ENCODE measurements at places on chromosomes 2 and 18.

- no peak for DNase-seq
Measured at GRCh38 chr2:134411279-134411827, 157.5 kb downstream of the MGAT5 start.

- DNase-seq = no peak
Measured at GRCh38 chr18:74517236-74517630, 17.1 kb upstream of the CNDP1 start.

- no peak for DNase-seq
Measured at GRCh38 chr2:23828986-23829385, 97.9 kb downstream of the ATAD2B start.

GRCh38 chr2:160289126-160289525, 89.1 kb upstream of the ITGB6 start:
- no peak for DNase-seq

DNA sequence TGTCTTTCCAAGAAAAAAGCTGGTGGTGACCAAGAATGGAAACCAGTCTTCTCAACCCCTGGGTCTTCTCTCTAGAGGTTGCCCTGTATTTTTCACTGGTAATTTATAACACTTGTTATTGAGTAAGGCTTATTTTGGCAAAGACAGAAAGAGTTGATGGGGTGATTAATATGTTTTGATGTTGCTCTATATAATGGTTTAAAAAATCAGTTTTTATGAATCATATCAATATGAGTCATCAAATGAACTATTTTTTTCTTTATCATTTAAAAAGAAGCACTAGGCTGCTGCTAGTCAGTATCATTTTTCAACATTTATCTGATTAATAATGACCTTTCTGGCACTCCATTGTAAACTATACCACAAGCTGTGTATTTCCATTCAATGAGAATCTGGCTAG, 1142.2 kb downstream of the LRP1B start:
- no peak for DNase-seq

DNA sequence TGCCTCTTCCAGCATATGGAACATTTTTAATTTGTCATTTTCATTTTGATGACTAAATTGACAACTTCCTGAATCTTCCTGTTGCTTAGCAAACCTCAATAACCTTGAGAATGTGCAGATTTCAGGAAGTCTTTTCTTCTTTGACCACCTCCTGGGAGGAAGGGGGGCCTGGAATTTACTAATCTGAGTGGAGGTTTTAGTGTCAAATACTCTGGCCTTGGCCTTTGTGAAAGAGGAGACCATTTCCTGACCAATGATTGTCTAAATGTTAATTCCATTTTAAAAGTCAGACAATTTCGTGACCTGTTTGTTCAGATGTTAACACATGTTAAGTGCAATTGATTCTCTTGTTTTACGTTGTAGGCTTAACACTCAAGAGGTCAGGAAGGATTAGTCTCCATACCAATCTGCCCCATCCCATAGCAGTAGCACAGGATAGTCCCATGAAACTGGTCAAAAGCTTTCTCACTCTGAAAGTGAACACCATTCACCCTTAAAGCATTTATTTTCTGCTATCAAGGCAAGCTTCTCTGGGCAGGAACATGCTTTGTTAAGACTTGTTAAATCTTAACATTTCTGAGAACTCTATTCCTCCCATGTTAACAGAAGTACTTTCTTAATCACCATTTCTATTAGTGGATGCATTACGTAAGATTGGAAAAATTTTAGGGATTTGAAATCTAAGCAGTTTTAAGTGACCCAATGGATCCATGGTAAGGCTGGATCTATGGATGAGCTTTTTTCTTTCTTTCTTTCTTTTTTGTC, 219.6 kb downstream of the RND3 start:
- DNase-seq = no peak

DNA sequence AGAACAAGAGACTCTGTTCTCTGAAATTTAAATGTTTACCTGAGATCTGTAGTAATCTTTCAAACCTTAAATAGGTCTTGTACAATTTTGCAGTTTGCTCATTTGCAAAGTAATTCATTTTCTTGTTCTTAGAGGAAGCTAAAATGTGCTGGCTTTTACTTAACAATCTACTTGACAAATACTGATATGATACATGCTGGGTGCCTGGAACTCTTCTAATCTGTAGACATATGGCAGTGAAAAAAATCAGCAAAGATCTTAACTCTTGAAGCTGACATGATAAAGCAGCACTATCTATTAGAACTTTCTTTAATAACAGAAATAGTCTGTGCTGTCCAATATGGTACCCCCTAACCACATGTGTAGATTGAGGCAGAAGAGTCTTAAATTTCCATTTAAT, 1352.8 kb upstream of the SLC39A10 start:
- DNase-seq = no peak

DNA sequence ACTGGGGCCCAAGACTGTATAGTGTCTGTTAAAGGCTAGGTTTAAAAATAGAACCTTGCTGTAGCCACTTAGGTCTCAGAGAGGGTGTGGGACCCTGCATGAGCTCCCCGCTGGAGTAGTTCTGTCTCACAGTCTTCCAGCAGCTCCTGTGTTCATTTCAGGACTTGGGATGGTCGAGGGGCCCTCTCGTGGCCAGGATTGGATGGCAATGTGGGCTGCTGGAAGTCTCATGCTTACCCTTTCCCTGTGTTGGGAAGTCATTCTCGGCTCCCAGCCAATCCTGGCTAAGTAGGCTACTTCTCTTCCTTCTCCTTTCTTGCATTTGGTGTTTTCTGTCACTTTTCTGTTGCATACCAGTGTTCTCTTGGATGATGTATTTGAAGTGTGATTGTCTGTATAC, 284.0 kb upstream of the GCFC2 start:
- DNase-seq = no peak

All from GM04503 (cell line).